SJCRH30 (cell line): ENCODE measurements at places on chromosomes 6 and 20. TPM values are rescaled to one million over a fixed set of nuclear protein-coding genes. Genes with fewer than 3 reads are reported as not detected.

The PGK2 gene
- not detected in 2 replicates for total RNA-seq

The TAGAP gene
- total RNA-seq = 4.7 and 5.2 TPM in 2 replicates

The CNKSR3 gene
- total RNA-seq = 29.6 and 33.8 TPM in 2 replicates

The FERMT1 gene
- 4.7 and 5.7 TPM in 2 replicates for total RNA-seq

The C4A gene
- 0.81 and 2.5 TPM in 2 replicates for total RNA-seq

The ID1 gene
- total RNA-seq = 71.6 and 73.9 TPM in 2 replicates

The TMEM170B gene
- 1.0 and 1.5 TPM in 2 replicates for total RNA-seq

The IRF4 gene
- total RNA-seq = 0.03 TPM in 1 of 2 replicates, not detected in the other

The HDGFL1 gene
- not detected in 2 replicates for total RNA-seq

The BTNL2 gene
- not detected in 2 replicates for total RNA-seq

The DEFB115 gene
- not detected in 2 replicates for total RNA-seq

The GHRH gene
- total RNA-seq = not detected in 2 replicates

The EEF1A1 gene
- 14,252 and 14,593 TPM in 2 replicates for total RNA-seq

The DYNLT2 gene
- total RNA-seq = 1.9 and 4.3 TPM in 2 replicates

The RPP21 gene
- 38.0 and 52.4 TPM in 2 replicates for total RNA-seq

The MYT1 gene
- total RNA-seq = 0.10 TPM in 1 of 2 replicates, not detected in the other

The RFX6 gene
- total RNA-seq = not detected in 2 replicates

The MATN4 gene
- total RNA-seq = 0.18 TPM in 1 of 2 replicates, not detected in the other

The RNF39 gene
- total RNA-seq = not detected in 2 replicates

The PI16 gene
- total RNA-seq = not detected in 2 replicates

The ESR1 gene
- total RNA-seq = 0.03 TPM in 1 of 2 replicates, not detected in the other

The EXOC2 gene
- 20.1 and 22.3 TPM in 2 replicates for total RNA-seq

The MYB gene
- 5.3 and 6.4 TPM in 2 replicates for total RNA-seq

The TAAR9 gene
- not detected in 2 replicates for total RNA-seq

The RIPOR3 gene
- 1.7 and 2.6 TPM in 2 replicates for total RNA-seq
